Uterine smooth muscle cell (primary cell): ENCODE measurements at places on chromosomes 3 and 15. TPM values are rescaled to one million over a fixed set of nuclear protein-coding genes. Genes with fewer than 3 reads are reported as not detected.

The FGF7 gene
- 264 and 355 TPM in 2 replicates for total RNA-seq

The DAZL gene
- not detected in 2 replicates for total RNA-seq

The CYP1A1 gene
- 0.12 TPM in 1 of 2 replicates, not detected in the other for total RNA-seq

The PXYLP1 gene
- total RNA-seq: 5.0 and 5.1 TPM in 2 replicates

The COLQ gene
- 0.66 and 0.75 TPM in 2 replicates for total RNA-seq

The ZNF860 gene
- 0.37 and 0.66 TPM in 2 replicates for total RNA-seq

The GASK1A gene
- 2.2 and 3.9 TPM in 2 replicates for total RNA-seq

The C3orf22 gene
- not detected in 2 replicates for total RNA-seq

The SLC24A1 gene
- total RNA-seq: 3.7 TPM in 2 replicates

The NRG4 gene
- total RNA-seq: not detected in 2 replicates

The TM4SF18 gene
- total RNA-seq: 0.22 and 0.37 TPM in 2 replicates

The RNF13 gene
- 60.5 and 66.1 TPM in 2 replicates for total RNA-seq

The IL5RA gene
- total RNA-seq: not detected in 2 replicates

The NR2E3 gene
- total RNA-seq: 0.22 and 0.25 TPM in 2 replicates

The PLA1A gene
- total RNA-seq: 0.25 and 0.33 TPM in 2 replicates

The LTF gene
- total RNA-seq: under 0.01 TPM in 1 of 2 replicates, not detected in the other

The GPR149 gene
- total RNA-seq: not detected in 2 replicates

The IGF2BP2 gene
- 50.6 and 52.6 TPM in 2 replicates for total RNA-seq

The PRRT3 gene
- 1.3 and 2.1 TPM in 2 replicates for total RNA-seq

The IMPDH2 gene
- total RNA-seq: 312 and 352 TPM in 2 replicates

The SCG3 gene
- total RNA-seq: not detected in 2 replicates

The NPAP1 gene
- total RNA-seq: not detected in 2 replicates

The TMCC1 gene
- 11.0 and 18.4 TPM in 2 replicates for total RNA-seq

The KCNMB2 gene
- total RNA-seq: 0.87 TPM in 1 of 2 replicates, not detected in the other

The STARD9 gene
- total RNA-seq: 9.8 and 13.4 TPM in 2 replicates

The ACTL6A gene
- 65.1 and 140 TPM in 2 replicates for total RNA-seq

The DCUN1D1 gene
- total RNA-seq: 44.5 and 46.8 TPM in 2 replicates

The SCN11A gene
- under 0.01 and 0.11 TPM in 2 replicates for total RNA-seq

The CPLX3 gene
- total RNA-seq: not detected in 2 replicates

The ISLR gene
- 30.2 and 39.7 TPM in 2 replicates for total RNA-seq

The ATP1B3 gene
- total RNA-seq: 52.6 and 86.4 TPM in 2 replicates

The CPA3 gene
- not detected in 2 replicates for total RNA-seq

The AMIGO3 gene
- 1.1 TPM in 1 of 2 replicates, not detected in the other for total RNA-seq

The GOLGA6D gene
- 0.12 TPM in 1 of 2 replicates, not detected in the other for total RNA-seq

The FEZF2 gene
- not detected in 2 replicates for total RNA-seq

The RTP3 gene
- not detected in 2 replicates for total RNA-seq

The CEMIP gene
- total RNA-seq: 5.0 and 14.6 TPM in 2 replicates

The LTK gene
- total RNA-seq: 0.37 and 0.44 TPM in 2 replicates

The EPHA3 gene
- total RNA-seq: 1.9 and 2.2 TPM in 2 replicates

The SCG5 gene
- 3.2 and 14.7 TPM in 2 replicates for total RNA-seq

The KAT2B gene
- 7.1 and 10.0 TPM in 2 replicates for total RNA-seq

The MEIS2 gene
- total RNA-seq: 72.7 and 80.9 TPM in 2 replicates

The ZPLD1 gene
- 0.62 TPM in 1 of 2 replicates, not detected in the other for total RNA-seq

The PPP1R14D gene
- not detected in 2 replicates for total RNA-seq

The PLA2G4E gene
- total RNA-seq: not detected in 2 replicates

The PRSS50 gene
- total RNA-seq: 0.12 TPM in 1 of 2 replicates, not detected in the other

The FBLN2 gene
- 18.0 and 113 TPM in 2 replicates for total RNA-seq

The TGM5 gene
- not detected in 2 replicates for total RNA-seq

The MINAR1 gene
- 0.66 and 0.75 TPM in 2 replicates for total RNA-seq

The FBXO40 gene
- under 0.01 TPM in 1 of 2 replicates, not detected in the other for total RNA-seq

The SLC28A2 gene
- not detected in 2 replicates for total RNA-seq

The KIF9 gene
- 3.2 TPM in 2 replicates for total RNA-seq

The IL20RB gene
- total RNA-seq: 1.8 and 3.2 TPM in 2 replicates

The AMT gene
- 0.50 and 0.66 TPM in 2 replicates for total RNA-seq
